Upper lobe of right lung (tissue), 1 donor: ENCODE measurements at places on chromosomes 16 and 17. TPM values are rescaled to one million over a fixed set of nuclear protein-coding genes. Genes with fewer than 3 reads are reported as not detected.

DNA sequence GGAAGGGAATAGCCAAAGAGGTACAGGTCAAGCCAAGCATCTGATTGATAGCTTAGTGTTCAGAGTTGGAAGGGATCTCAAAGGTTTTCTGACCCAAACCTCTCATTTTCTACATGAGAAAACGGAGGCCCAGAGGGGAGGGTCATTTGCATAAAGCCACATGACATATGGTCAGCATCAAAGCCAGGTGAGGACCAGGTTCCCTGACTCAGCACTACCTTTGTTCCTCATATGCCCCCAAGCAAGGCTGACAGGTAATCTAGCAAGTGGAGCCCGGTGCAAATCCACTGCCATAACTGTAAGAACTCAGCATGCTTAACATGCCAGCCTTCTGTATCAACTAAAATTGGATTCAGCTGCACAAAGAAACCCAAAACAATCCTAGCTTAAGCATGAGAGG lies 28.2 kb upstream of the CCL1 start:
- no peak for DNase-seq
- H3K4me1 ChIP-seq = no peaks in the 10 kb centered on the region
- H3K27ac ChIP-seq = no peak overlapping the region
- H3K27me3 ChIP-seq = no peaks in the 10 kb centered on the region
- no peak overlapping the region for H3K4me3 ChIP-seq

DNA sequence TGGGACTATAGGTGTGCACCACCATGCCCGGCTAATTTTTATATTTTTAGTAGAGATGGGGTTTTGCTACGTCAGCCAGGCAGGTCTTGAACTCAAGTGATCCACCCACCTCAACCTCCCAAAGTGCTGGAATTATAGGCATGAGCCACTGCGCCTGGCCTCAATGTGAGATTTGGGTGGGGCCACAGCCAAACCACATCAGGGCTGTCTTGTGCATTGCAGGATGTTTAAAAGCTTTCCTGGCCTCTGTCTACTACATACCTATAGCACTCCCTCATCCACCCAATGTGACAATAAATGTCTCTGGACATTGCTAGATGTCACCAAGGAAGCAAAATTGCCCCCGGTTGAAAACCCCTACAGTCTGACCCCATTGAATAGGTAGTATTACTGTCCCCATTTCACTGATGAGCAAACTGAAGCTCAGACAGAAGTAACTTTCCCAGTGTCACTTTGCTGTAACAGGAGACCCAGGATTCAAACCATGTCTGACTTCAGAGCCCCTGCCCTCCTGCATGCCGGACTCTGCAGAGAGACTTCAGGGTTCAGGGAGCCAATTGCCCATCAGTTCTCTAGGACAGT lies 3.6 kb upstream of the MAP3K14 start:
- H3K27ac ChIP-seq = peak overlapping the region; percentile 11
- no peaks in the 10 kb centered on the region for H3K27me3 ChIP-seq
- H3K4me3 ChIP-seq = no peak overlapping the region
- no peaks in the 10 kb centered on the region for H3K36me3 ChIP-seq

Gene CAMKK1
- 10.1 TPM for total RNA-seq

GRCh38 chr16:8945626-8946296 lies 17.9 kb downstream of the USP7 start:
- peaks cover 69% of the 10 kb centered on the region for H3K4me1 ChIP-seq
- no peak overlapping the region for H3K4me3 ChIP-seq
- no peaks in the 10 kb centered on the region for H3K27me3 ChIP-seq
- no peak for DNase-seq

DNA sequence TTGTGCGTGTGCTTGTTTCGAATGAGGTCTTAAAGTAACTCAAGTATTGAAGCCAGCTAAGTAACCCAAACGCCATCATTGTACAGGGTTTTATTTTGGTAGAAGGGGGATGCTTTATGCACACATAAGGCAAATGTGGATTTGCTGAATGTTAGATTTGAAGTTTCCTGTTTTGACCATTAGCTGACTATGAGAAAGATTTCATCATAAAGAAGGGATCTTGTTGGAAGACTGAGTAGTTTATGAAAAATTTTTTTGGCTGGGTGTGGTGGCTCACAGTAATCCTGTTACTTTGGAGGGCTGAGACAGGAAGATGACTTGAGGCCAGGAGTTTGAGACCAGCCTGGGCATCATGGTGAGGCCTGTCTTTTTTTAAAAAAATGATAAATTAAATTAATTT lies 10.0 kb upstream of the ZFP3 start:
- H3K4me1 ChIP-seq = no peaks in the 10 kb centered on the region
- no peaks in the 10 kb centered on the region for H3K36me3 ChIP-seq
- no peak overlapping the region for H3K27ac ChIP-seq
- DNase-seq = no peak
- H3K27me3 ChIP-seq = no peaks in the 10 kb centered on the region

Gene LONP2
- 63.3 TPM for total RNA-seq

GRCh38 chr17:59828478-59828760 lies 64.3 kb downstream of the TUBD1 start:
- no peaks in the 10 kb centered on the region for H3K36me3 ChIP-seq
- no peak overlapping the region for H3K4me3 ChIP-seq
- H3K4me1 ChIP-seq = peaks cover 51% of the 10 kb centered on the region
- peak overlapping the region; percentile 62 for H3K27ac ChIP-seq
- no peaks in the 10 kb centered on the region for H3K27me3 ChIP-seq
- no peak for DNase-seq

DNA sequence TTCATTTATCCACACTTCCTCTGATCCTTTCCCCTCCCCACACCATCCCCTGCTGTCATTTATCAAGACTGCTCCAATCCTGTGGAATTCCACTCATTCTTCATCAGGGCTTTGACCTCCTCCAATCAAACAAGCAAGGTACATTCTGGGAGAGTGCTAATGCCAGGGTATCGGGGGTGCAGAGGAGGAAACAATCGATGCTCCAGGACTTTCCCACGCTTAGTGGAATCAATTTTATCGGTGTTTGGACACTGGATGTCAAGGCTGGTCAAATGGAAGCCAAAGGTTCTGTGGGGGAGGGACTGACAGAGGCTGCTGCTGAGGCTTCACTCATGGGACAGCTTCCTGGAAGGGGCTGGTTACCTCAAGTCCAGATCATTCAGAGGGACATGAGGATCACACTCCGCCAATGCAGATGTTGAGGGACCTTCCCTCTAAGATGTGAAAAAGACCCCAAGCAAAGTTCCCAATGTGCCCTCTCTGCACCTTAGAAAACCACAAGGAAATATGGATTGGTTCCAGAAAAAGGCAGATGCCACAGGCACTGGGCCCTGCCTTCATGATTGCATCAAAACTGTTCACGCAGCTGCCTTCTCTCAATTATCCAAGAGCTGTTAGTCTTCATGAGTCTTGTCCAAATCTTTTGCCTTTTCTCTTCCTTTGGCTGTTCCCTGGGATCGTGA lies 44.7 kb upstream of the SOX9 start:
- H3K27me3 ChIP-seq = no peaks in the 10 kb centered on the region
- H3K27ac ChIP-seq = no peak overlapping the region
- H3K4me1 ChIP-seq = no peaks in the 10 kb centered on the region
- no peaks in the 10 kb centered on the region for H3K36me3 ChIP-seq
- DNase-seq = no peak

Gene SLC46A1
- total RNA-seq = 17.0 TPM

- H3K4me3 ChIP-seq = no peak overlapping the region
- H3K4me1 ChIP-seq = peaks cover 26% of the 10 kb centered on the region
- no peaks in the 10 kb centered on the region for H3K36me3 ChIP-seq
- H3K27ac ChIP-seq = peak overlapping the region; percentile 30
- no peaks in the 10 kb centered on the region for H3K27me3 ChIP-seq
- peak; percentile 64 for DNase-seq
Measured at GRCh38 chr16:50261707-50262235, 4.6 kb upstream of the ADCY7 start.

Gene NPW
- not detected for total RNA-seq

DNA sequence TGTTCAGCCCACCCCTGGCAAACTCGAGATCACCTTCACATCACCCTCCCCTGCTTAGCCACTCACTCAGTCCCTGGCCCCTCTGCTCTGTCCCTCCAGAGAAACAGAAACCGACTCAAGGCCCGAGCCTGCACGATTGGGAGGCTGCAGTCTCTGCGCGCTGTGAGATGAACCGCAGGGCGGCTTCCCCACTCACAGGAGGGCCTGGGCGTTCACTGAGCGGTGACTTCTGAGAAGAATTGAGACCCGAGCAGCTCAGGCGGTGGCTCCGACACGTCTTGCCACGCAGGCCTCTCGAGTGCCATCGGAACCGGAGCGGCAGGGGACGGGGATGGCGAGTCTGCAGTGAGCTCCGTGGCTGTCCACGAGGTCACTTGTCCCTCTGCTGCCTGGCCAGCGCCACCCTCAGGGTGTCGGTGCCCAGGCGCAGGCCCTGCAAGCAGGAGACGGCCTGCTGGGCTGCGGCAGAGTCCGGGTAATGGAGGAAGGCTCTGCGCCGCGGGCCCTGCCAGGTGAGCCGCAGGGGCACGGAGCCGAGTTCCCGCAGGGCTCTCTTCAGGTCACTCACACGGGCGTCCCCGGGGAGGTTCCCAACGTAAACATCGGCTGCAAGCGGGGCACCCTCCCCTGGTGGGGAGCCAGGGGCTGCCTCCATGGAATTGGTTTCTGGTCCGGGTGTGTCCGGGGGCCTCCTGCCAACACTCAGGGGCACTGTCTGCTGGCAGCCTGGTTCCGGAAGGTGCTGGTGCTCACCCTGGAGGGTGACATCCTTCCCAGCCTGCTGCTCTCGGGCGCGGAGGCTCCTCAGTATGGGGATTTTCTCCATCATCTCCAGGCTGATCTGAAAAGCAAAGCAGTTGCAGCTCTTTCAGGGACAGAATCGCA lies 21.6 kb downstream of the FOXF1 start:
- H3K27me3 ChIP-seq = no peaks in the 10 kb centered on the region
- peak; percentile 59 for DNase-seq

Gene ACSM3
- total RNA-seq = 34.3 TPM

- no peak overlapping the region for H3K27ac ChIP-seq
- H3K4me3 ChIP-seq = no peak overlapping the region
- DNase-seq = no peak
- peaks cover 7% of the 10 kb centered on the region for H3K27me3 ChIP-seq
- H3K36me3 ChIP-seq = no peaks in the 10 kb centered on the region
Measured at GRCh38 chr17:16527298-16527697, 35.3 kb upstream of the LRRC75A start.

GRCh38 chr16:75710344-75710743 lies 9.1 kb upstream of the DUXB start:
- H3K36me3 ChIP-seq = no peaks in the 10 kb centered on the region
- no peak overlapping the region for H3K4me3 ChIP-seq
- H3K4me1 ChIP-seq = no peaks in the 10 kb centered on the region
- no peaks in the 10 kb centered on the region for H3K27me3 ChIP-seq

Gene AIPL1
- not detected for total RNA-seq
